ENCODE measurements at places on chromosomes 7 and 10.

- no peak for DNase-seq
Measured at GRCh38 chr7:19114551-19114855, 2.9 kb downstream of the TWIST1 start.

GRCh38 chr7:16347066-16347826 lies 74.1 kb downstream of the CRPPA start:
- DNase-seq: no peak

- peak; percentile 13 for DNase-seq
Measured at GRCh38 chr7:16811551-16811950, 6.8 kb upstream of the AGR2 start.

DNA sequence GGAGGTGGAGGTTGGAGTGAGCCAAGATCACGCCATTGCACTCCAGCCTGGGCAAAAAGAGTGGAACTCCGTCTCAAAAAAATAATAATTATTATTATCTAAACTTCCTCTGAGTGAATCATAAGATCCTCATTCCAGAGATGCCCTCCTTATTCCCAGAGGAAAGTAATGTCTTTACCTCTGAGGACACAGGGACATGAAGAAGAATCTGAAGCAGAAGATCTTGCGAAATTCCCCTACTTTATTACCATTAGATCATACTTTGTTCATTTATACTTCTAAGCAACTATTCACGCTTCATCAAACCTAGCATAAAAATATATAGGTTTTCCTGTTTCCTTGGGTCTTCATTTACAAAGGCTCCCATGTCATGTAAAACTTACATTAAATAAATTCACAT lies 143.1 kb downstream of the ETV1 start:
- no peak for DNase-seq

- no peak for DNase-seq
Measured at GRCh38 chr7:16098058-16098457, 323.3 kb downstream of the CRPPA start.

- no peak for DNase-seq
Measured at GRCh38 chr10:73871295-73872189, 2.8 kb downstream of the CAMK2G start.

- DNase-seq: no peak
Measured at GRCh38 chr10:28806488-28806941, 129.2 kb downstream of the BAMBI start.

DNA sequence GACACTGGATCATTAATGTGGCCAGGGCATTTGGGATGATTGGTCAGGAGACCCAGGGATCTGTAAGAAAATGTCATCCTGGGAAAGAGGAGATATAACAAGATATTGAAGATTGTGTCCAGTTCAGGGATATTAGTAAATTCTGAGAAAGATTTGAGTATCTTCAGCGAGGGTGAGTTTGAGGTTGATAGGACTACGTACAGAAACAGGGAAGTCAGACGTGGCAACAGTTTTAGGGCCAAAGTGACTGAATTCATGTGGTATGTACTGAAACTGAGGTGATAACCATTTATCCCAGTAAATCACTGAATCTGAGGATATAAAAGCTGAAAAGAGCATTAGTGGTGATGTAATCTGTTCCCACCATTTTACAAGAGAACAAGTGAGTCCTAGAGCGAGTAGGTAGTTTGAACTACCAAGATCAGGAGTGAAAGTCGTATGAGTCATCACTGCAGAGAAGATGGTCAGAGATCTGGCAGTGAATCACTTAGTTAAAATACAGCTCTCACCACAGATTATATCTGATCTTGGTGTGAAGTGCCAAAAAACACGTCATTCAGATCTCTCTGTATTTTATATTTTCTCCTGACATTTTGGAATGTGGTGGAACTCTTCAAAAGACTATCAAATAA lies 220.5 kb downstream of the CDK14 start:
- DNase-seq: peak; percentile 97

DNA sequence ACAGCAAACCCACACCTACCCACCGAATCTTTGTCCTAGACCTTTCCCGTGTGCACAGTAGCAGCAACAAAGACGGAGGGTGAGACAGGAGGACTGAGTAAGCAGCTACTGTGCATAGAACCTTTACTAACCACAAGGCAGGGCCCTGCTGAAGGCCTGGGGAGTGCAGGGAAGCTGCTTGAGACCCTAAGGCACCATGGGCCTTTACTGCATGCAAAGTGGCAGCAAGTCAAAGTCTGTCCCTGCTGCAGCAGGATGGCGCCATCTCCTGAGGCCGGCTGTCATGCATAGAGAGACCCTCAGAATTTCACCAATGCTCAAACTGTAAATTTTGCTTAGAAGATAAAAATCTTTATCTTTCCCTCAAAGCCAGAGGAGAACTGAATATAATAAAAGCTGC lies 610.5 kb downstream of the ACTR3B start:
- no peak for DNase-seq

DNA sequence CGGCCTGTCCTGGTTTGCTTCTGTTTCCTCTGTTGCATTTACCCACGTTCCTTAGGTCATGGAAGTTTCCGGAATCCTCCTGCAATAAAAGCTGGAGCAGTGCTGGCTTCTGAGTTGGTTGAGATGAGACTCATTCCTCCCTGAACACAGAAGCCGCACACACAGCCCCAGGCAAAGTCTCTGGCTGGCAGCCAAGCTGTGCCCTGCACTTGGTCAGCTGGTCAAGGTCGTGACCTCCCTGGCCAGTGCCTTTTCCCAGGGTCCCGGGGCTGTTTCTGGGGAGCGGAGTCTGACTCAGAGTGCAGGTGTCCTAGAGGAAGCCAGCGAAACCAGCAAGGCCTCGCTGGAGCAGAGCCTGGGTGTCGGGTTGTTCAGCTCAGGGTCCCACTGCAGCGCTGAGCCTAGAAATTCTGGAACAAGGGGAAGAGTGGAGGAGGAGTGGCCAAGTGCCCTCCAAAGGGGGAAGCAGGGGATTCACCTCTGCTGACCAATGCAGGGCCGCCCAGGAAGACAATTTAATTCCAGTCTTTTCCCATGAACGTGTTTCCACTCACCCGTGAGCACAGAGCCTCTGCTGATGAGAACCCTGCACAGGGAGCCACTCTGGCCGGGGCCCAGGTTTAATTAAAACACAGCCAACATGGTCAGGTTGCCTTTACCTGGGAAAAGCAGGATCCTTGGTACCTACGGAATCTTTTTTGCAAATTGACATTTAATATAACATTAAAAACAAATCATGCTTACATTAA lies 245.5 kb upstream of the PPP2R2D start:
- DNase-seq: no peak

- peak; percentile 42 for DNase-seq
Measured at GRCh38 chr7:112152186-112152585, 54.0 kb downstream of the DOCK4 start.

DNA sequence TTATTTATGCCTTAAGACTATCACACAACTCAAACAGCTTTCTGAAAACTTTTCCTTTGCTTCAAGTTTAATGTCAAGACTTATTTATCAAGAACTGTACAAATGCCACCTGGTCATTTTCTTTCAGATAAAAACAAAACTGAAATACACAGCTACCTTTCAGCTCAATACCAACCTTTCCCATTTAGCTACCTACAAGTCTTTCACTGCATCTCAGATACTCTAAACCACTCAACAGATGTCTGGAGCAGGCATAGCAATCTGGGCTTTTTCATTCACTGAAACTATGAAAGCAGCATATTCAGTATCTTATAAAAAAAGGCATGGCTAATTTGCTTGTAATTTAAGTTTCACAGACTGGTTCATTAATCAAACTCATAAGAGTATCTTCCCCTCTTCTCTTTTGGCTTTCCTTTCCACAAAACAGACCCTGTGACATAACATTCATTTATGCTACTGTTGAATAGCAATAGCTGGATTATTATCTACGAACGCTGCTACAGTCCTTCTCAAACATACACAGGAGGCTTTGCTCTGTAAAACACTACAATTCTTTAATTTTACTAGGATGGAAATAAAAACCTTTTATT lies 8.2 kb downstream of the TRA2A start:
- DNase-seq: no peak

- DNase-seq: no peak
Measured at GRCh38 chr10:78155722-78156121, 122.1 kb downstream of the RPS24 start.

DNA sequence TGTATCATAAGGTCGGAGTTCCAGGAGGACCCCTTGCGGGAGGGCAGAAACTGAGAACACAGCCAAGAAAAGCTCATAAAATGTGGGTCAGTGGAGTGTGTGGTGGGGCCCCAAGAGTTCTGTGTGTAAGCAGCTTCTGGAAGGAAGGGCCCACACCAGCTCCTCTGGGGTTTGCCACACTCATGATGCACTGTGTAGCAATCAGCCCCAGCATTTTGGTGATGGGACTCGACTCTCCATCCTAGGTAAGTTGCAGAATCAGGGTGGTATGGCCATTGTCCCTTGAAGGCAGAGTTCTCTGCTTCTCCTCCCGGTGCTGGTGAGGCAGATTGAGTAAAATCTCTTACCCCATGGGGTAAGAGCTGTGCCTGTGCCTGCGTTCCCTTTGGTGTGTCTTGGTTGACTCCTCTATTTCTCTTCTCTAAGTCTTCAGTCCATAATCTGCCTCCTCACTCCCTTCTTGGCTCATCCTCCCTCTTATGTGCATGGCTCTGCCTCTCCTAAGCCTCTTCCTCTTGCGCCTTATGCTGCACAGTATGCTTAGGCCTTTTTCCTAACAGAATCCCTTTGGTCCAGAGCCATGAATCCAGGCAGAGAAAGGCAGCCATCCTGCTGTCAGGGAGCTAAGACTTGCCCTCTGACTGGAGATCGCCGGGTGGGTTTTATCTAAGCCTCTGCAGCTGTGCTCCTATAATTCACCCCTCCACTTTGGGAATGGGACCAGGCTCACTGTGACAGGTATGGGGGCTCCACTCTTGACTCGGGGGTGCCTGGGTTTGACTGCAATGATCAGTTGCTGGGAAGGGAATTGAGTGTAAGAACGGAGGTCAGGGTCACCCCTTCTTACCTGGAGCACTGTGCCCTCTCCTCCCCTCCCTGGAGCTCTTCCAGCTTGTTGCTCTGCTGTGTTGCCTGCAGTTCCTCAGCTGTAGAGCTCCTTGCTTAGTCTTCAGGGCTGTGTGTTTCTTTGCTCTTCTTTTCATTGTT lies 17.8 kb downstream of the PRSS2 start:
- DNase-seq: no peak

GRCh38 chr10:118505363-118505762 lies 90.1 kb downstream of the PRLHR start:
- no peak for DNase-seq

DNA sequence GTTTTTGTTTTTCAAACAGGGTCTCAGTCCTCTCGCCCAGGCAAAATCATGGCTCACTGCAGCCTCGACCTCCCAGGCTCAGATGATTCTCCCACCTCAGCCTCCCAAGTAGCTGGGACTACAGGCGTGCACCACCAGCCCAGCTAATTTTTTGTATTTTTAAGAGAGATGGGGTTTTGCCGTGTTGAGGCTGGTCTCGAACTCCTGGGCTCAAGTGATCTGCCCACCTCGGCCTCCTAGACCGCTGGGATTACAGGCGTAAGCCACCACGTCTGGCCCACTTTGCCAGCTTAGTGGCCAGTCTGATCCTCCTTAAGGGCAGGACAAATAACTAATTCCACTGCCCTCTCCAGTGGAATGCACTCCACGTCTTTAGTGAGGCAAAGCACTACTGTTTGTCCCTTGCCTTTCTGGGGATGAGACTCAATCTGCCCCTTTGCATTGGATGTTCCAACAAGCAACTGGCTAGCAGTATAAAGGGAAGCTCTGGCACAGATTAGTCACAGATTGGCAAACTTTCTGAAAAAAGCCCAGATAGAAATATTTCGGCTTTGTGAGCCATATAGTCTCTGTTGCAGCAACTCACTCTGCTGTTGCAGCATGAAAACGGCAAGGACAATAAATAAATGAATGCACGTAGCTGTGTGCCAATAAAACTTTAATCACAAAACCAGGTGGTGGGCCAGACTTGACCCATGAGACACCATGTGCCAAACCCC lies 143.8 kb upstream of the RHEB start:
- no peak for DNase-seq

DNA sequence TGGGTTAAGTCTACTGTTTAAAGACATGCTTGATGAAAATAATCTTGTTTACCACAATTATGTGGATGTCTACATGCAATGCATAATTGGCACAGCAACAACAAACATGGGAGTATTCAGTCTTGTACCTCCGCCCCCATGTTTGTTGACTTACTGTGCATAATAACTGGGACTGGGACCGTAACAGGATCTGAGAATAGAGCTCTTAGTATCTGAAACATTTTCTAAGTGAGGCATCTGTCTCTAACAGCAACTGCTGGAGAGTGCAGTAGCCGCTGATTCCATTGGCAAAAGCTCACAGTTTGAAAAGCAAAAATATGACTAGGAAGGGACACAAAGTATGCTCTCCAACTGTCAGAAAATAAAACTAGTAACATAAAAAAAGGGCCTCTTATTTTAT lies 61.6 kb downstream of the ENO4 start:
- DNase-seq: no peak

- no peak for DNase-seq
Measured at GRCh38 chr7:153943861-153944260, 108.3 kb upstream of the DPP6 start.

DNA sequence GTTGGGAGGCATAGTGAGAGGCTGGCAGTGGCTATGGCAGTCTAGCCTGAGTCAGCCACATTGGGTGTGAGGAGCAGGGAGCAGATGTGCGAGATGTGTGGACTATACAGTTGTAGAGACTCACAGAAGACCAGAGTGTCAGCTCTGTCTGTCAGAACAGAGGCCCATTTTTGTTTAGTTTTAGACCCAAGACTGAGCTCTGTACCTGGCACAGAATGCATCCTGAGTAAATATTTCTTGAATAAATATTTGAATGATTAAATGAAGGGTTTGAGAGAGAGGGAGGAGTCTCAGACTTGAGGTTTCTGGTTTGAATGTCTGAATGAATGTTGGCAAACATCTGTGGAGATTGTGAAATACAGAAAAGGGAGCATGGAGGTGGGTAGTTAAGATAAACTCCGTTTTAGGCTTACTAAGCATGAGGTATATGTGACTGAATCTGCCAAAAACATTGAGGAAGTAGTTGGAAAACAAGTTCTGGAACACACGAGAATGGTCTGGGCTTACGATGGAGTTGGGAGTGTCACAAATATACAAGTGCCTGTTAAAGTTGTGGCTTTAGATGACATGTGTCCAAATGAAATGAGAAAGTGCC lies 3.6 kb downstream of the SEC23IP start:
- DNase-seq: no peak

GRCh38 chr10:128894641-128895040 lies 572.4 kb upstream of the MGMT start:
- DNase-seq: no peak

DNA sequence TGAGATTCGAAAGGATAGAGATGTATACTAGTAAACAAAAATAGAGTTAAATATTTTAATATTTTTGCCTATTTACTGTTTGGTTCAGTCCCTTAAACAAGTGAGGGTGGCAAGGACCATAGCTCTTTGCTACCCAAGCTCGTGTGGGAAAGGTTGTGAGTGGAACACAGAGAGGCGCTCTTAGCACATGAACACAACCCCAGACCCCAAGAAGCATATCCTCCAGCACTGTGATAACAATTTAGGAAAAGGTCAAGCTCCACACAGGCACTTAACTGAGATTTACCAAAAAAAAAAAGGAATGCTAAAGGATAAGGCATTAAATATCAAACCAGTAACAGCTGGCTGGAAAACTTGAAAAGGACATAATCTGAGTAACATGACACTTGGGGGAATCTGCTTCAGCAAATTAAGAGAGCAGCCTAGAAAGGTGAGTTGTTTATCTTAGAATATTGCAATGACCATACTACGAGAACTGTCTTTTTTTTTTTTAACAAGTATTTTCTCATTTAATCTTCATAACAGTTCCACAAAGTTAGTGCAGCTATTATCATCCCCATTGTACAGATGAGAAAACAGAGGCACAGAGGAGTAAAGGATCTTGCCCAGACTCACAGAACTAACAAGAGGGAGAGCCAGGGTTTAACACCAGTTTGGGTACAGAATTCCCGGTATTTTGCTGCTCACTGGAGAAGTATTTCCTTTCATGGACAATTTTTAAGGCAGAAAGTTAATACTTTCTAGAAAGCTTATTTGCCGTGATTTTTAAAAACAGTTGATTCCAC lies 303.5 kb upstream of the AOAH start:
- no peak for DNase-seq
